Dermis microvascular lymphatic vessel endothelial cell (primary cell): ENCODE measurements at places on chromosomes 5 and 9.

DNA sequence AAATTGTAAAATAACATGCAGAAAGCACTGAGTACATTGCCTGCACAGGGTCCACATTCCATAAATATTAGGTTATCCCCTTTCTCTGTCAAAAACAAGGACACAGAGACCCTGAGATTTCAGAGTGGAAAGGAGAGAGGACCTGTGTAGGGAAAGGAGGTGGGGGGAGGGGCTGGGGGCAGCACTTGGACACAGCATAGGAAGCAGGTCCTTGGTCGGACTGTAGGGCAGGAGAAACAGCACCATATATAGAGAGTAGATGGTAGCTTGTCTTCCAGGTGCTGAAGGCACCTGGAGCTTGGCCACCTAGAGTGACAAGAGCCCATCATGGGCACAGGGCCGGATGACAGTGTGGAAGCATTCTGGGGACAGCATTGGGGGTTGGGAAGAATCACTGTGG, 2.4 kb downstream of the TPM2 start:
- no peak for DNase-seq

DNA sequence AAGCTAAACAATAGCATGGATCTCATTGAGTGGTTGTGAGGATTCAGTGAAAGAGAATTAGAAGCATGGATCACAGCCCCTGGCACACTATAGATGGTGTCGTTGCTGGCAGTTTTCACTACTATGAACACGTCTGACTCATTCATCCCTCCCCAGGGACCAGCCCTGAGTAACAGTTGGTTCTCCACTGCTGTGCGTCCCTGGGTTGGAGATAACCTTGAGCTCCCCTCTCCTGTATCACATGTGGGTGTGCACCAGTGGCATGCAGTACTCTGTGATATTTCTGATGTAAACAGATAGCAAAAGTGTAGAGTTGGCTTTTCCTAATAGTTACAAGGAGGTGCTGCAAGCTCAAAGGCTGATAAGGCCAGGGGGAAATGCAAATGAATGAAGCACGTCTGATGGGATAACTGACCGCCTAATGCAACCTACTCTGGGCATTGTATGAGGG, 8.8 kb upstream of the LCP2 start:
- peak; percentile 6 for DNase-seq

- DNase-seq, result no peak
These were observed 115.7 kb downstream of the PAPPA start for GRCh38 chr9:116269250-116269649.

DNA sequence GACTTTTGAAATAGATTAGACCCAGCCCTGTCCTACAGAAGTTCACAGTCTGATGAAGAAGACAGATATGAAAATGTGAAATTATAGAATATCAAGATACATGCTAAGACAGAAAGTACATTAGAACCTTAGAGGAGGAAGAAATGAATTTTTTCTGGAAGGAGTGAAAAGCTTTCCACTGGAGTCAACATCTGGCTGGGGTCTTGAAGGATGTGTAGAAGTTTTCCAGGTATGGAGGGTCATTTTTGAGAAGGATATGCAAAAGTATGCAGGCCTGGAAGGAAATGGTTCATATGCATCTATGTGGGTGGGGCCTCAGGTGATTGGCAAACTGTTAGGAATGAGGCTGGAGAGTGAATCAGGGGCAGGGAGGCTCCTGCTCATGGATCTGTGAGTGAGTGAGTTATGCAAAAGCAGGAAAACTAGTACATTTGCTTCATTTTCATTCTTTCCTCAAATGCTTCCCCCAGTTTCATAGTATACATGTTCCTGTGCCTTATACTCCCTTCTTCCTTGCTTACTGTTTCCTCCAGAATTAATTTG, 142.3 kb downstream of the GRIA1 start:
- no peak for DNase-seq

DNA sequence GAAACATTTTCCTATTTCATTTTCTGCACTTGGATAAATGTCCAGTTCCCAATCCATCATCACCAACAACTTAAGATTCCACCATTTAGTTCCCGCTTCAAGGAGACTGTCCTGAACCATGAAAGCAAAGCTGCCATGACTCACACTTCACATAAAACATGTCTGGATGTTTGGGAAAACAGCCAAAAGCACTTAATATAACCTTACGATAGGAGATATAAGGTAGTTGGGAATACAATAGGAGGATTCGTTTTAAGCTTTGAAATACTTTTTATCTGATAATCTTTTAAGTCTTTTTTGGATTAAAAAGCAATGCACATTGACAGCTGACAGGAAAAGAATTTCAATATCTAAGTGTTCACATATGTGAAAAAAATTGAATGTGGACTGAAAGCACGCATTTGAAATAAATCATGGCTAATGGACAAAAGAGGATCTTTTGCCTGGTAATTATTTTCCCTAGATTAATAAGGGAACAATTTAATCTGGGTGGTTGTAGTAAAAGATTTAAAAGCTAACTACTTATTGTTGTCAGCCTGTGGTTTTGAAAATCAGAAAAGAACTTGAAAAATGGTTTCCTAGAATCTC, 17.3 kb upstream of the TGFBI start:
- DNase-seq, result no peak

GRCh38 chr5:97666783-97667182, 483.7 kb upstream of the RIOK2 start:
- DNase-seq, result no peak

- DNase-seq, result no peak
These were observed at the start of gene PSD2 for GRCh38 chr5:139795074-139796001. Gene PSD2, plus strand, starts transcription at chr5:139795808. Its CDS starts 13,633 bp downstream, at chr5:139809441.

DNA sequence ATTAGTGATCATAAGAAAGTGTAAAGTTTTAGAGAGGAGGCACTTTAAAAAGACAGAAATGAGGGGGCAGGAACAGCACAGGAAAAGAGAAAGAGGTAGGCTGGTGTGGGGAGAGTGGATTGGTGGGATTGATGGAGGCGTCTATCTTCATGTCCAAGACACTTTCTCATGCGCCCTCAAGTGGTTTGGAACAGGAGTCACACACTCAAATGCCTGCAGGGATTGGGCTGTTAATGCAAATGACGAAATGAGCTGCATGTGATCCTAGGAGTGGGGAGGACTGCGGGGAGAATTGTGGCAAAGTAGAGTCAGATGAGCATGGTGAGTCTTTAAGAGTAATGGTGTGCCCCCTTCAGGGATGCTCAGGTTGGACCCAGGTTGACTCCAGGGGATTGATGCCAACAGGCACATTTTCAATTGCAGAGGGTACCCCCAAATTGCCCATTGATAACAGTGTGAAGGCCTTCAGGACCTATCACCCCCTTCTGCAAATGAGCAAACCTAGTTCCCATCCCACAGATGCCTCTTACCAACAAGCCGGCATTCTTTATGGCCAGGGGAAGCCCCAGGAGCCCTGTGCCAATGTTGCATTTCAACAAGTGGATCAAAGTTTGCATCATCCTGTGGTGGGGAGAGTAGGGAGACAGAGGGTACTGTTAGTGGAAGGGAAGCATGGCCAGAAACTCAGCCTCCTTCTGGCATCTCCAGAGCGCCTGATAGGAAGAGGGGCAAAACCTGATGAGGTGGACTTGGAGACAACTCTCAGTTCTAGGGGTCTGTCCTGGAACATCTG, 5.3 kb downstream of the SLC36A3 start:
- DNase-seq, result peak; percentile 67

GRCh38 chr5:139747583-139748504, 47.8 kb upstream of the PSD2 start:
- peak; percentile 41 for DNase-seq

- DNase-seq, result no peak
These were observed 2.0 kb downstream of the SCGB3A2 start for GRCh38 chr5:147880487-147880886.

DNA sequence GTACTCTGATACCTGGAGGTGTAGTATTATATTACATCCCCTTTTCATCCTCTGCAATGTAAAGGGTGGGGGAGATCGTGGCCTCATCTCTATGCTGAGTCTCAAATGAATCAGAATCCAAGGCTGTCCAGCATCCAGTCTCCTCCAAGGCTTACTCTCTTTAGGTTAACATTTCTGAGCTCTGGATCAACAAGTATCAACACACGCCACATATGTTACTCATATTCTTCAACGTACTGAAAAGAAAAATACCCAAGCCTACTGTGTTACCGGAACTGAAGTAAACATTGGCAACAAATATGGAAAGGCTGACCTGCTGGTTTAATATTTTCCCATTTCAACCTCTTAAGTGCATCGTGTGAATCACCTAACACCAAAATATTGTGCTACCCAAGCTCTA, 241.8 kb downstream of the GAS1 start:
- no peak for DNase-seq

GRCh38 chr9:4155221-4156026, 144.4 kb downstream of the GLIS3 start:
- no peak for DNase-seq

- peak; percentile 84 for DNase-seq
These were observed 21.0 kb downstream of the RUSC2 start for GRCh38 chr9:35510754-35511428.

- DNase-seq, result no peak
These were observed 45.3 kb upstream of the CDH9 start for GRCh38 chr5:27083449-27084415.

- peak; percentile 43 for DNase-seq
These were observed 96.8 kb downstream of the FRMD3 start for GRCh38 chr9:83441390-83441789.

- DNase-seq, result peak; percentile 38
These were observed 20.0 kb upstream of the RUFY1 start for GRCh38 chr5:179530069-179530998.

- DNase-seq, result peak; percentile 53
These were observed 60.2 kb downstream of the FBXO38 start for GRCh38 chr5:148443998-148444397.

GRCh38 chr5:168147568-168148360, 143.7 kb upstream of the WWC1 start:
- DNase-seq, result no peak

DNA sequence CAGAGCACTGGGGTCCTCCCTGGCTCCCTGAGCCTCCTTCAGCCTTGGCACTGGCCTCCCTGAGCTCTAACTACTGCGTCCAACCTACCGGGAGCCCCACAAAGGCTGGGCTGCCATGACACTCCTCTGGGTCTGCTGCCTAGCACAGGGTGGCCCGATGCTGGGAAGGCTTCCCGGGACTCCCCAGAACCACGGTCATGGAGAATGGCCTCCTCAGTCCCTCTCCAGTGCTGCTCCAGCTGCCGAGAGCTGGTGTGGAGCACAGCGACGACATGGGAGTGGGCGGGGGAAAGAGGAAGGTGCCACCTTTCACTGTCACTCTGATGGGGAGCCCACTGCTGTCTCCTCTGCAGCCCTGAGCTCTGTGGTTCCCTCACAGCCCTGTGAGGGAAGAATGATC, 61.5 kb upstream of the RNF130 start:
- no peak for DNase-seq

DNA sequence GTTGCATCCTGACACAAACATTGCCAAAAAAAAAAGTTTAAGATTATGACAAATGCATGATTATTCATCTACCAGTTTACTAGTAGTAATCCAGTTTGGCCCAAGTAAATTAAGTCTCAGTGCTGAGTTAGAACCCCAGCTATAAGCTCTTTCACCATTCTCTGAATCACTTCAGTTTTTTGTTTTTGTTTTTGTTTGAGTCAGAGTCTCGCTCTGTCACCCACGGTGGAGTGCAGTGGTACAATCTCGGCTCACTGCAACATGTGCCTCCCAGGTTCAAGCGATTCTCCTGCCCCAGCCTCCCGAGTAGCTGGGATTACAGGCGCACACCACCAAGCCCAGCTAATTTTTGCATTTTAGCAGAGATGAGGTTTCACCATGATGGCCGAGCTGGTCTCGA, 1.5 kb upstream of the PCYOX1L start:
- no peak for DNase-seq
